ENCODE measurements at places on chromosomes 4 and X.

GRCh38 chr4:11702886-11703557 is 274.3 kb upstream of the HS3ST1 start:
- DNase-seq, result no peak

DNA sequence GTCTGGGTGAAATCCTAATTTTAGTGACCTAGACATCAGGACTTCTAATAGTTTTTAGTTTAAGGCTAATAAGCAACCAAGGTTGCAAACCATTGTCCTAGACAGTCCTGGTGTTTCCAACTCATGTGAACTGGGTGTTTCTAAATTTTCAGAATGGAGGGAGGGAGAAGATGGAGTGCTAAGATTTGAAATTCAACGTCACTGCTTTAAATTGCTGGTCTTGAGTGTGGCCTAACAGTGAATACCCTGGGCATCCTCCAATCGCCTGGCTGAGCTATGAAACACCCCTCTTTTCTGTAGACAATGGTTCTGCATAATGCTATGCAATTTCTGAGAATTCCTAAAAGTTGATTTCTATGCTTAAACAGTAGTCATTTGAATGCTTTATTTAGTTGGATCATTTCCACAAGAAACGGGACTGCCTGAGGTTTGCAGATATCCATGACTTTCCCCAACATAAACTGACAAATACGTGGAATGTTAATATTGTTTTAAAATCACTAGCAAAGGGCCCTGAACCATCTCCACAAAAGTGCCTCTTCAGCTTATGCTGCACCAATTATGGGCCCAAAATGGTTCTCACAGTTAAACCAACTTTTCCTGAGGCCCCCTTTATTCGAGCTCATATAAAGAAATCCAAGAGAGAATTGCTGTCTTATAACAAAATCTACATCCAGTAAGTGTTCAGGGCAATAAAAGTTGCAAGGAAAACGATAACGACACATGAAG is 1.1 kb downstream of the FBXL5 start:
- DNase-seq, result peak; percentile 94

DNA sequence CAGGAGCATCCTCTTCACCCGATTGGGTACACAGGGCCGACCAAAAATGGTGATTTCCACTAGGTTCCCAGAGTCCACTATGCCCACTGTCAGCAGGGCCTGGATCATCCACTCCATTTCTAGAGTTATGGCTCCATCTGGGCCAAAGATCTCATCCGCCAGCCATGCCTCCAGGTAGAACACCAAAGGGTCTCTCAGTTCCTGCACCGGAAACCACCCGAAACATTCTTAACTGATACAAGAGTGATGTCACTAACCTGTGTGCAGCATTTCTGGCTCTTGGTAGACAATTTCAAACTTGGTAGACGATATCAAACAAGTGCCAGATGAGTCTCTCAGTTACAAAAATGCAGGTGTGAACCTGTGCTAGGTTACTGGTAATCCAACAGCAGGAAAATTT is 306.1 kb downstream of the BCOR start:
- DNase-seq, result no peak

- DNase-seq, result no peak
These were observed 25.9 kb downstream of the ADH1A start for GRCh38 chr4:99264927-99265326.
